ENCODE measurements at places on chromosomes 12 and 14.
A peak's percentile ranks its signal among the peaks of the same experiment; 100 is the strongest.

DNA sequence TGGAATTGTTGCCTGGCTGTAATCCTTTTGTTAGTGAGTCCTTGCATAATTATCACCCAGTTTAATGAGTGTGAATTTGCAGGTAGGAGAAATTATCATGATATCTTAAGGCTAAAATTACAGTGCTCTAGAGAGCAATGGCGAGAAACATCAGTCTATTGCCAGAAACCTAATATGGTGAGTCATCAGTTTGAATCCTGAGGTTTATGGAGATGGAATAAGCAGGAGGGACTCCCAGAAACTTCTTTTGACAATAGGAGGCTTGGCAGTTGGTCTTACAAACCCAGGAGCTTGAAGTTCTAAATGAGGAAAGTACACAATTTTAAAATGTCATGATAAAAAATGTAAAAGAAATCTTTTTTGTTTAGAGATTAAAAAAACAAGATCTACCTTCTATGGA is 31.5 kb upstream of the CRADD start:
- no peak for DNase-seq

DNA sequence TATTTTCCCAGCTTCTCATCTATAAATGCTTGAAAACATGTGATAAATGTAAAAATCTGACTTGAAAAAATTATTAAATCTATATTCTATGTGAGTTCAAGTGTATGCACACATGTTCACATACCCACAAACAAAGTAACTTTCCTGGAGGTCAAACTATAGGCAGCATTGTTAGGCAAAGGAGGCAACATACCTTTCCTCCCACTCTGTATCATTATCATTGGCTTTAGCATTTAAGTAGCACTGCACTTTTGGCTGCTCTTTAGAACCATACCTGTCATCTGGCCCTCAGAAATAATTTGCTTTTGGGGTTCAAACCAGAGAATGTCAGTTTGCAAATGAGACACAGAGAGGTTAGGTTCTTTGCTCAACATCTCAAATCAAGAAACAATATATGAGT is 102.4 kb upstream of the CCDC196 start:
- no peak for DNase-seq

GRCh38 chr14:27242874-27243273 is 645.0 kb upstream of the NOVA1 start:
- no peak for DNase-seq

- DNase-seq, result no peak
Observed at GRCh38 chr14:23566778-23567185, 809 bp downstream of the AP1G2 start.

GRCh38 chr14:51550636-51551035 is 101.1 kb upstream of the FRMD6 start:
- DNase-seq, result no peak

DNA sequence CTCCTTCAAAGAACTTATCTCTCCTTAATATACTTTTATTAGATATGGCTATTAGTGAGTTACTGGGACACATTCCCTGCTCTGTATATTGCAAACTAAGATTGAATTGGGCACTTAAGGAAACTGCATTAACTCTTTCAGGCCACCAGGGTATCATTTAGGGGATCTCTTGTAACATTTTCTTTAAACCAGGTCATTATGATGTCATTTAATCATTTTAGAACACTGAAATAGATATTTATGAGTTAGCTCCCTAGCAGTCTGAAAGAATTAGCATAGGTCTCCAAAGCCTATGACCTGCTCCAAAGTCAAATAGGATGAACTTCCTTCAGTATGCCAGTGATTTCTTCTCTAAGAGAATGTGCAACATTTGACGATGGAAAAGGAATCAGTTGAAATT is 506.9 kb downstream of the FOXG1 start:
- no peak for DNase-seq

DNA sequence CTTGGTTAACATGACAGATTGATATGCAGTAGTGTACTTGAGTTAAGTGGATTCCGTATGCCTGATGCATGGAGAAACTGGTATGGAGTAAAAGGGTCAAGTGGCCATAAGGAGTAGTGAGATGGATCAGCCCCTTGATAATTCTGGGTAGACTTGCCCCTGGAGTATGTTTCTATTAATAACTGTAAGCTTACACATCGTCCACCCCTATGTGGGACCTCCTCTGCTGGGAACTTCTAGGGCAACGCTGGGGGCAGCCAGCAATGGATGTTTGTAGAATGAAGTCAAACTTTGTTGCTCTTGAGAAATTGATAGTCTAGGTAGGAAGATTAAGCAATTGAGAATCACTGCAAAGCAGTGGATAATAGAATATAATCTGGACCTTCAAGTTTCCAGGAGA is 3.5 kb downstream of the C12orf75 start:
- peak; percentile 64 for DNase-seq

DNA sequence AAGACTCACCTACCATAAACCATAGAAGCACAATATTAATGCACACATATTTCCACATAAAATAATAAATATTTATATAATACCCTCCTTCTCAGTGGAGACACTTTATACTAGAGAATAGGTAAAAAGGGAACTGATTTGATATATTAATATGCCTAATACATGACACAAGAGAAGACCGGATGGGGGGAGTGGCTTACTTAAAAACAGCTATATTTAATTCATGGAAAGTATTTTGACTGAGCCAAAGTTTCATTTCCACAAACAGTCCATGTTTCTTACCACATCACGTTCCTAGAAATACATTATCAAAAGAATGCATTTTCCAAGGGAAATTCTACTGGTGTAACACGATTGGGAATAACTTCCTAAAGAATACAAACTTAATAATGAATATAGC is 63.4 kb downstream of the ITPR2 start:
- no peak for DNase-seq

- no peak for DNase-seq
Observed at GRCh38 chr12:29707846-29708245, 75.9 kb downstream of the TMTC1 start.

DNA sequence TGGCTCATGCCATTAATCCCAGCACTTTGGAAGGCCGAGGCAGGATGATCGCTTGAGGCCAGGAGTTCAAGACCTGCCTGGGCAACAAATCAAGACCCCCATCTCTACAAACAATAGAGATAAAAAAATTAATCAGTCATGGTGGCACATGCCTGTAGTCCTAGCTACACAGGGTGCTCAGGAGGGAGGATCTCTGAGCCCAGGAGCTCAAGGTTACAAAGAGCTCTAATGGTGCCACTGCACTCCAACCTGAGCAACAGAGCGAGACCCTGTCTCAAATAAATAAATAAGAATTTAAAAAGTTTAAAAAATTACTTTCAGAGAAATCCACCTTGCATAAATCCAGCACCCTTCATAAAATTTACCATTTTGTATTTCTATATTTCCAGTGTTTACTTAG is 2.2 kb downstream of the KLRF1 start:
- no peak for DNase-seq

DNA sequence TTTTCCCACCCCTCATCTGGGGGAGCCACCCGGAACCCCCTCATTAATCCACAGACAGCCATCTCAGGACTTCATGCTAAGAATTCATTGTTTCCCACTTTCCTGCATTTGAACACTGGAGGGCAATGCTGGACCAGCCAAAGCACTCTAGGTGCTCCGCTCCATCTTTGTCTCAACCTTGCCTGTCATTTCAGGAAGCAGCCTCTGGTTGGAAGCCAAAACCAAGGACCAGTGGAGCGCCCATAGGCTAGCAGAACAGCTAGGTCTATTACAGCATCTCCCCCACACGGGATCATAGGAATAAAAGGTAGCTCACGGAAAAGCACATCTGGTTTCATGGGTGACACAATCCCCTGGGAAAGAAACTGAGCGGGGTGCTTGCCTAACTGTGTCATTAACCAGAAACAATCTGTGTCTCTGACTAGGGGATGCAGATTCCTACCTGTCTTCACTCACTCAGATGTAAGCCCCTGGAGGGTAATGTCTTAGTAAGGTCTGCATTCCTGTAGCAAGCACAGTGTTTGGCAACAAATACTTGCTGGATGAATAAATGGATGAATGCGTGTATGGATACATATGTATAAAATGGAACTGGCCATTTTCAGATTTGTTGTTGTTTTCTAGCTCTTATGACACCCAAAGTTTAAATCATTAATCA is 197.0 kb downstream of the DAD1 start:
- no peak for DNase-seq

DNA sequence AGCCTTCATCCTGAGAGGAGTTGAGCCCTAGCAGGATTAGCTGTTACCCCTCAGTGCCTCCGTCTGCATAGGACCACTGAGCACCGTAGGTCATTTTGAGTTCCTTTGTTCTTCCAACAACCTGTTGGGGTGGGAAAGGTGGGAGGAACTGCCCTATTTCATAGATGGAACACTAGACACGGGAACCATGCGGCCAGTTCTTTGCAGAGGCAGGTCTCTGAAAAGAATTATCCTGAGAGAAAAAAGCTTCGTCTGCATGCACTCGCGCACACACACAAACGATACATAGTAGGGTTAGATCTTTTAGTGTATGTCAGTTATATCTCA is 28.5 kb downstream of the TRAFD1 start:
- no peak for DNase-seq

DNA sequence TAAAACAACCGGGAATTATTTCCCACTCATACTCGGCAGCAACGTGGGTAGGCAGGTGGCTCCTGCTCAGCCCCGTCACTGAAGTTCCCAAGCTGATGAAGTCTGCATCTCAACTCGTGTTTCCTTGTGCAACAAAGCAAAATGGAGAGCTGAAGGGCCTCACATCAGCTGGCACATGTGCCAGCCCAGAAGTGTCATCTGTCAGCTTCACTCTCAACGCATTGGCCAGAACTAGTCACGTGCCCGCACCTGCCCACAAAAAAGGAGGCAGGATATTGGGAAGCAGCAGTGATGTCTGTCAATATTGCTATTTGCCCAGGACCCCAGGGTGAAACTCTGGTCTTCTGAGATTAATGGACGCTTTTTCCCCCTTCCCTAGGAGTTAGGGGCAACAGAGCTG is 344.0 kb downstream of the BCL11B start:
- no peak for DNase-seq

GRCh38 chr12:32542428-32543229 is 136.5 kb upstream of the DNM1L start:
- no peak for DNase-seq

DNA sequence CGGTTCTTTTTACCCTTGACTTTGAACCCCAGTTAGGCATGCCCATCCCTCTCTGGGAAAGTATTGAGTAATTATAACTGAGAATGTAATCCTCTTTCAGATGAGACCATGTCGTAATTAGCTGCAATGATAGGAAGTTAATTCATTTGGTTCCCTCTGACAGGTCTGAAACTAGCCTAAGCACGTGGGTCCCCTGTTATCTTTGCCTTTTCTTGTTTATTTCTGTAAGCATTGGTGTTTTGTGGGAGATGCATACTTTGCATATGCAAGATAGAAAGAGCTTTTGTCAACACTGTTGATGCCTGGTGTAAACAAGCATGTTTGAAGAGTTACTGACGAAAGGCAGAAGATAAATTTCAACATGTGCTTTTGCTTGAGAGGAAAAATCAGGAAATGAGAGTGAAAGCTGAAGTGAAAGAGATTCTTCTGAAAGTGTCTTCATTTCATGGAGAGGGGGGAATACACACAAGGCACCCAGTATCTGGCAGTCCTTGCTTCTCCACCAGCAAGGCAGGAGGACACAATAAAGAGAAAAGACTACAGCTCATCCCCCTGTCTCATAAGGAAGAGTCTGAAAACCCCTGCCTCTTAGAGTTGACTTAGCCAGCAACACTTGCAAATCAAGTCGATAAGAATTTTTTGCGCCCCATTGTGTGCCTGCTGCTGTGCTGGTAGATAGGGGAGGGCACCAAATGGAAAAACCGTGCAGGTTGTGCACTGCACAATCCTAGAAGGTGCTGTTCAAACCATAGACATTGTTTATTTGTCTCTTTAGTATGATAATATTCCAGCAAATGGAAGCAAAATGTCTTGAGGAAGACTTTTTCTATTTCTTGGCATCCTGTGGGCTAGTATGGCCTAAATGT is 77.8 kb downstream of the SLC24A4 start:
- DNase-seq, result no peak

GRCh38 chr12:132167611-132168310 is 23.5 kb downstream of the NOC4L start:
- DNase-seq, result no peak

- peak; percentile 86 for DNase-seq
Observed at GRCh38 chr14:50677527-50678063, 9.5 kb upstream of the SAV1 start.

DNA sequence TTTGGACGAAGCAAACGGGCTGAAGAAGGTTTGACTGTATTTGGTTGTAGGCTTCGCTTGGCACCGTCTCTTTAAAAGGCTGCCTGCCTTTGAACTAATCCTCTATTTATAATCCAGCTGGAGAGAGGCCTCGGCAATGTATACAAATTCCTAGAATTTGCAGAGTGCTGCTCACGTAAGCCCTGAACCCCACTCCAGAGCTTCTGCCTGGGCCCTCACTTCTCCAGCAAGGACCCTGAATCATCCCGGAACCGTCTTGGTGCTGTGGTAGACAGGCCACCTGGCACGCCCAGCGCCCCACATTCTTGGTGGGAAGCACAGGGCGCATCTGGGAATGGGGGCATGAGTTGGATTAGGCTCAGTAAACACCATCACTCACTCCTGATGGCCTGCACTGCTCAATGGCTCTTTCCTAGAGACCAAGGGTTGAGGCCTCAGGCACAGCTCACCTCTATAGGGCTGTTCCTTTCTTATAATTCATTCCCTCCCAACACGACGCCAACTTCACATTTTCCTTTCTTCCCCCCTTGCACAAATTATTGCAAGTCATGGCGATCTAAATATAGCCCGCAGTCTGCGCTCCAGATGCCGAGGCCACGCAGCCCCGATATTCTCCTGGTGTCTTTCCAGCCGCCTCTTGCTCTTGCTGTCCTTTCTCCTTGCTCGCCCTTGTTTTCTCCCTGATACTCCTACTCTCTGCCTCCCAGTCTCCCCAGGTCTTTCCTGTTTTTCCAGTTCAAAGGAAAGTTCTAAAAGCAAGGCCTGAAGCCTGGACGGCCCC is 141.0 kb downstream of the ZFP36L1 start:
- DNase-seq, result no peak

- DNase-seq, result no peak
Observed at GRCh38 chr12:53076461-53076860, 2.7 kb downstream of the SPRYD3 start.

DNA sequence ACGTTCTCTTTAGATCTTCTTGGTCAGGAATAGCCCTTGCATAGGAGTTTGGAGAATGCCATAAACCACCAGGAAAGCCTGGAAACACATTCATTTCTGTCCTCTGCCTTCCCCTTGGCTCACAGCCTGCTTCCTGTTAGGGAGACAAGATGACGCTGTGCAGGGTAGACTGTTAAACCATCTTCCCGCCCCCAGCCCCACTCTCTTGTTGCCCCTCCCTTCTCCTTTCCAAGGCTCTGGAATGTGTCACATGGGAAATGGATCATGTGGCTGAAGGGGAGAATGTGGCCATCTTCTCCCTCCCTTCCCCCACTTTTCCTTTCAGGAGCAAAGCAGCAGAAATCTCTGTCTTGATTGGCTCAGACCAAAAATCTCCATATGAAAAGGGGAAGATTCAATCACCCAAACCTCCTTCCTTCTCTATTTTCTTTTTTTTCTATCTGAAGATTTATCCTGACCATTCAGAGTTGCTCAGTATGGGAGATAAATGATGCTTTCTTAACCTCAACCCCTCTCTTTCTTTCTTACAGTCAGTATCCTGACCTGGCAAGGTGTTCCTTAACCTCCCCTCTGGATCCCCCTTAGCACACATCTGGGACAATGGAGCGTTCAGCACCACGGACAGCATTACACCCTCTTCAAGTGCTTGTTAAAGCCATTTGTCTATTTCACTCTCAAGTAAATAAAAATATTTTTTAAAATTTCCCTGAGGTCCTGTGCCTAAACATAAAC is 11.4 kb downstream of the GPR19 start:
- no peak for DNase-seq

- DNase-seq, result peak; percentile 96
Observed at GRCh38 chr12:27573972-27574371, 50.0 kb downstream of the PPFIBP1 start.
